Iris pigment epithelial cell (primary cell): ENCODE measurements at places on chromosomes 3 and 15.

- peak; percentile 6 for DNase-seq
Measured at GRCh38 chr15:90895571-90896117, 7.5 kb upstream of the MAN2A2 start.

GRCh38 chr15:80567721-80568157 lies 127.4 kb upstream of the ABHD17C start:
- peak; percentile 86 for DNase-seq

- DNase-seq = peak; percentile 33
Measured at GRCh38 chr15:82663186-82663600, 16.0 kb upstream of the CPEB1 start.

GRCh38 chr3:10837849-10838248 lies 21.8 kb downstream of the SLC6A11 start:
- DNase-seq = no peak

DNA sequence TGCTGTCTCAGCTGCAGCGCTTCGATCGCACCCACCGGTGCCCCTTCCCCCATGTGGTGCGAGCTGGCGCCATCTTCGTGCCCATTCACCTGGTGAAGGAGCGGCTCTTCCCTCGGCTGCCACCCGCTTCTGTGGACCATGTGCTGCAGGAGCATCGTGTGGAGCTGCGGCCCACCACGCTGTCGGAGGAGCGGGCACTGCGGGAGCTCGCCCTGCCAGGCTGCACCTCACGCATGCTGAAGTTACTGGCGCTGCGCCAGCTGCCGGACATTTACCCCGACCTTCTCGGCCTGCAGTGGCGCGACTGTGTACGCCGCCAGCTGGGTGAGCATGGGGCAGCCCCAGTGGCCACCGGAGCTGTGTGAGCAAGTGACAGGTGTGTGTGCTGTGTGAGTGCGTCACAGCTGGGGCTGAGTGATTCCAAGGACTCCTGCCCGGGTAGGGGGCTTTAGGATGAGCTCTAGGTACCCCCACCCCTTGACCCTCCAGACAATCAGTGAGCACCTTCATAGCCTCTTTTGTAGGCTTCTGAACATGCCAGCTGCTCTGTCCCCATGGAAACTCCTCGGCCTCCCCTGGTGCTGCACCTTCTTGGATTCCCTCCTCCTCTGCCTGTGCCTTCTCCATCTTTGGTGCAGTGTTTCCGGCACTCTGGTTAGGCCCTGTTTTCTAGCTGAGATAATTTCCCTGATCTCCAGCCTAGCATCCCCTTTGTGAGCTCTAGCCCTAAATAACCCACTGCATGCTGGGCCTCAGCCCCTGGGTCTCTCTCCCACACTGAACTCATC lies 7.0 kb downstream of the C15orf39 start:
- no peak for DNase-seq

DNA sequence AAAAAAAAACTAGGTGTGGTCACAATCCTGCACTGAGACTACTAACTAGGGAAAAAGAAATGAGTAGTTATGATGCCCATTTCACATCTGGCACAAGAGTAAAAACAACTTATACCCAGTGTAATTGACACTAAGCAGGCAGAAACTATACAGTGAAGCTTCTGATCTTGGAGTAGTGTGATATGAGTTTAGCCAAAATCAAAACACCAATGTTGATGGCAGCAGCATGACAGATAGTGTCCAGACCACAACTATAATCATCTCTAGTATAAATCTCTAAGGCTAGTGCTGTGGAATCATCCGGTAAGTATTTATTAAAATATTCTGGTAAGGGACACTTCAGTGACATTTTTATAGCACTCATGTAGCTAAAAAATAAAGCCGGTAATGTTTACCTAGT lies 108.5 kb upstream of the EPHA6 start:
- no peak for DNase-seq

- DNase-seq = no peak
Measured at GRCh38 chr3:39063143-39063542, 11.3 kb downstream of the WDR48 start.
